ENCODE measurements at places on chromosomes 12 and 14. TPM values are rescaled to one million over a fixed set of nuclear protein-coding genes. Genes with fewer than 3 reads are reported as not detected.

- no peak for DNase-seq
Observed at GRCh38 chr12:131333621-131334440, 377.1 kb upstream of the SFSWAP start.

GALNT9 gene
- not detected for total RNA-seq

- no peak for DNase-seq
Observed at GRCh38 chr12:43653917-43654316, 101.9 kb upstream of the ADAMTS20 start.

DNA sequence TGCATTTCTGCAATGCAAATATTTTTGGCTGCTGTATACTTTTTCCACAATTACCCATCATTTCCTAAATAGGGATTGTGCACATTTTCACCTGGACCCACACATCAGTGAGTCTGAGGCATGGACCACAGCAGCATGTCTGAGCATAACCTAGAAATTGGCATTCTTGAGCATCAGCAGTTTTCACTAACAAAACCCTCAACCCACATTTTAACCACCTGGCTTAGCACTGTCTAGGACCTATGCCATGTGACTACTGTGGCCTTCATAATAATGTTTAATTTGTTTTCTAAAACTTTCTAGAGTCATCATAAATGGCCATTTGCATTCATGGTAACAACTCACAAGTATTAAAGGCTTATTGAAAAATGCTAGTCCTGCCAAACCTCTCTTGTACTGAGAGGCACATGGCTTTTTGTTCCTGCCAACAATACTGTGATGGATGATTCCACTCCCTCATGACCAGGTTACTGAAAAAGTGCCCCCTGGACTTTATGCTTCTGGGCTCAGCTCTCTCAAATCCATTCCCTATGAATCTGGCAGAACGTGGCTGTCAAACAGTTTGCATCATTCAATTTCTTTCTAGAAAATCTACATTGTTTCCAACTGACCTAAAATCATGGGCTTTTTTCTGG lies 240.0 kb downstream of the MDGA2 start:
- DNase-seq, result no peak

- no peak for DNase-seq
Observed at GRCh38 chr12:65595016-65595560, 229.2 kb upstream of the HMGA2 start.

GRCh38 chr12:92603741-92604432 lies 98.9 kb upstream of the PLEKHG7 start:
- no peak for DNase-seq

PLEKHG3 gene
- 0.12 TPM for total RNA-seq

SYCP3 gene
- total RNA-seq, result 0.22 TPM

GRCh38 chr12:121748571-121749265 lies 36.2 kb downstream of the TMEM120B start:
- DNase-seq, result no peak

- DNase-seq, result no peak
Observed at GRCh38 chr12:107718606-107719005, 33.0 kb downstream of the PWP1 start.

GRCh38 chr12:123731596-123731995 lies 19.4 kb downstream of the ATP6V0A2 start:
- DNase-seq, result no peak

DNA sequence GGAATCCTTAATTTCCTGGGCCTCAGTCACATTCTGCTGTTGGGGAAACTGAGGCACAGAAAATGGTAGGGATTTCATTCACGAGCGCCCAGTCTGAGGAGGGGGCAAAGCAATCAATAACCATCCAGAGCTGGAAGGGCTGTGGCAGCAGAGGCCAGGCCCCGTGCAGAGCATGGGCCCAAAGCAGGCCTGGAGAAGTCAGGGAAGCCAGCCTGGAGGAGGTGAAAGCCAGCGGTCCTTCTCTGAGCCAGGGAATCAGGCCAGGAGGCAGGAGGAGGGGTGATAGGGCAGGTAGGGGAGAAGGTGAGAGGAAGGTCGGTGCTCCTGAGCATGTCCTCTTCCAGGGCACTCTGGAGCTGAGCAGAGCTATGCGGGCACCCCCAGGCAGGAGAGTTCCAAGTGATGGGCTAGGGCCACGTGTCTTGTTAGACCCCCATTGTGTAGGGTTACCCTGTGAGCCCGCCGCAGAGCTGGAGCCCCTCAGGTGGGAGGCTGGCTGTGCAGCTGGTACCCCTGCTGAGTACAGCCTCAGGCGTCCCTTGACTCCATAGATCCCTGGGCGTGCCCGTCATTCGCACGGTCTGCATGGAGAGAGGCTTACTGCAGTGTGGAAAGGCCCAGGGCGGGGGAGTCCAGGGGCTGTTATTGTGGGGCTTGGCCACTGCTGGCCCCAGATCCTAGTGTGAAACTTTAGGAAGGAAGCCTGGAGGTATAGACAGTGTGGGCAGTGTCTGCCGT lies 4.8 kb downstream of the TNFAIP2 start:
- DNase-seq, result no peak

C3AR1 gene
- total RNA-seq, result 2.6 TPM

- no peak for DNase-seq
Observed at GRCh38 chr14:54529811-54530210, 20.1 kb downstream of the CGRRF1 start.

GRCh38 chr12:30732954-30733637 lies 21.7 kb downstream of the CAPRIN2 start:
- DNase-seq, result no peak

DNA sequence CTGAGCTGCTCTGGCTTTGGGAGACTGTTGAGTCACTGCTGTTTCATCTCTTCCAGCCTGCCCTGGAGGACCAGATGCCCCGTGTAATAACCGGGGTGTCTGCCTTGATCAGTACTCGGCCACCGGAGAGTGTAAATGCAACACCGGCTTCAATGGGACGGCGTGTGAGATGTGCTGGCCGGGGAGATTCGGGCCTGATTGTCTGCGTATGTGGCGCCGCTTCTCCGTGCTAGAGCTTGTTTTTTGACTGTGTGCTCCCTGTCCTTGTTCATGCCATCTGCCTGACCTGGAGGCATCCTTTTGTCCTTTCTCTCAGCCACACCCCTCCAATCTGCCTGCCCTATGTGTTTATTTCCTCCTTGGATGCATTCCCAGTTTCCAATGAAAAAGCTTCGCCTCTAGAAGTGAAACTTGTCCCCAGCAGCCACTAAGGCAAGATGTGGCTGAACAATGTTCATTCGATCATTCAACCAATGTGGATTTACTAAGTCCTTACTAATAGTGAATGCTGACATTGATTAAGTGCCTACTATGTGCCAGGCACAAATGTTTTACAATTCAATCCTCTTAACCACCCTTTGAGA lies 98.6 kb downstream of the NT5DC3 start:
- DNase-seq, result no peak

ABCC9 gene
- not detected for total RNA-seq

DAO gene
- total RNA-seq, result not detected

GARIN6 gene
- total RNA-seq, result not detected

- DNase-seq, result no peak
Observed at GRCh38 chr12:86721713-86722397, 465.7 kb upstream of the MGAT4C start.
